ENCODE measurements at places on chromosomes 6 and 20. TPM values are rescaled to one million over a fixed set of nuclear protein-coding genes. Genes with fewer than 3 reads are reported as not detected.

DNA sequence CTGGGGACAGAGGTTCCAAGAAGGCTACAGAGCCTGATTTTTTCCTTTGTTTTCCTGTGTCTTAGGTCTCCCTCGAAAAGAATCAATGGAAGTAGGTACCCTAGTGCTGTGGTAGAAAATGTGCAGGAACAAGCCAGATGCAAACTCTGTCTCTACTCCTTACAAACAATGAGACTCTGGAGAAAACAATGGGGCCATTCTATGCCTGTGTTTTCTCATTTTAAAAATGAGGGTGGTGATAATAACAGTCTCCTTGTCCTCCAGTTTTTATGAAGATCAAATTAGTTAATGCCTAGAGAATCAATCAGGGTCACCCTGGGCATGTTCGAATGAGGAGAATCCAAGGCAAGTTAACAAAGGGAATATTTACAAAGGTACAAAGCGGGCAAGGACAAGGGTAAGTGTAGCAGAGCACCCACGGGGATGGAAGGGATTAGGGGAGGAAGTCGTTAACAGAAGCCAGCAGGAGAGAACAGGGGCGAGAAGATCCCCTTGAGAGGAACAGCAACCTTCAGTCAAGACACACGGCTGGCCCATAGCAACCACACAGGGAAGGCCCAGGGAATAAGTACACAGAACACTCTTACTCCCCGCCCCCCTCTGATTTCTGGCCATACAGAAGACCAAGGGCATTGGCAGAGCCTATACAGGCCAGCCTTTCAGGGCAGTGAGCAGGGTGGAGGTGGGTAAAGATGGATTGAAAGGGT is 342.8 kb downstream of the PTPRT start:
- DNase-seq, result no peak

MEP1A gene
- total RNA-seq, result 0.19 TPM

DBNDD2 gene
- total RNA-seq, result 8.3 TPM

ZBTB12 gene
- 0.33 TPM for total RNA-seq

CYP21A2 gene
- 0.35 TPM for total RNA-seq

All from mammary epithelial cell (primary cell).